WERI-Rb-1 (cell line): ENCODE measurements at places on chromosomes 7 and 10.

DNA sequence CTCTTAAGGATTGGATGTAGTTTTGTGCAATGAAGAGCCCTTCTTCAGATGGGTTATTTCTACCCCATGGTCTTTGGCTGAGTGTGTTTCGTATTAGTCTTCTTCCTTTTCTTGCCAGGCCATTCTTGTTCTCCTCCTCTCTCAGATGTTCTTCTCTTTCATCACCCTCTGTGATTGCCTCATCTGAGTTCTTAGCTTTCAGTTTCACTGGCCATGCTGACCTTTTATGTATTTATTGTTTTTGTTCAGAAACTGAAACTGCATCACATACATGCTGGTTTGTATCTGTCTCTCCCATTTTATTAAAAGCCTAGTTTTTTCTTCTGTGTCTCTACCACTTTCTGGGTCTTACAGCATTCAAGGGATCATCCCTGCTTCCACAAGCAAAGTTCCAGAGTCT, 21.7 kb upstream of the PCGF5 start:
- DNase-seq: no peak

DNA sequence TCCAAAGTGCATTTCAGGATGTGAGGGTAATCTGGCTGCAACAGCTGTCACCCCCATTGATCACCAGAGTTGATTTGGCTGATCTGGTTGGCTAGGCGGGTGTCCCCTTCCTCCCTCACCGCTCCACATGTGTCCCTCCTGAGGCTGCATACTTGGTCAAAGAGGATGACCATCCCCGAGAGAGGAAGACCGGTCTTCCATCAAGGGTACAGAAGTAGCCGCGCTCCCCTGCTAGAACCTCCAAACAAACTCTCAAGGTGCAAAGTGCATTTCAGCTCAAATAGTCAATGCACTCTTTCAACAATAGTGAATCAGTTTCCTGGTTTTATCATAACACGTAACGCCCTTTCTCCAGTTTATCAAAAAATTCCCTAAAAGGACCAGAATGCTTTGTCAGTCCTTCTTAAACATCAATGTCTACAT, 44.6 kb downstream of the CARD11 start:
- no peak for DNase-seq

DNA sequence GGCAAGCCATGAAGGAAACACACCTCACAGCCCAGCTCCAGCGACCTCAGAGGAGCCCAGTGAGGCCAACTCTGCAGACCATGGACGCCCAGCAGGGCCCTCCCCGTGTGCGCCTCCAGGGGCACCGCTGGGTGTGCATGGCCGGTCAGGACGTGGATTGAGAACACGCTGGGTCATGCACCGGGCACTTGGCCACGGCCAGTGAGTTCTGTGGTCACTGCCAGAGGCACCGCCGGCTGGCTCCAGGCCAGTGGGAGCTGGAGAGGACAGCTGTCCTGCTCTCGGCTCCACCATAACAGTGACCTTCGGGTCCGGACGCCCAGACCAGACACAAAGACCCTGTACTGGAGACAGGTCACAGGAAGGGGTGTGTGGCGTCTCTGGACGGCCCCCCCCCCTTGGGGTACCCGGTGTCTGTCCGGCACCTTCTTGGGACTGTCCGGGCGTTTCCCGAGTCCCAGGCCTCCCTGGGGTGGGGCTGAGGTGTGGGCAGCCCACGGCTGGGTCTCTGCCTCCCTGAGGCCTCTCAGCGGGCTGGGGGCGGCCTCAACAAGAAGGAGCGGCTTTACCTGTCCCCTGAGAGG, 50.4 kb upstream of the NKX6-2 start:
- DNase-seq: no peak

GRCh38 chr7:155815332-155816191, 3.3 kb upstream of the SHH start:
- DNase-seq: peak; percentile 53

DNA sequence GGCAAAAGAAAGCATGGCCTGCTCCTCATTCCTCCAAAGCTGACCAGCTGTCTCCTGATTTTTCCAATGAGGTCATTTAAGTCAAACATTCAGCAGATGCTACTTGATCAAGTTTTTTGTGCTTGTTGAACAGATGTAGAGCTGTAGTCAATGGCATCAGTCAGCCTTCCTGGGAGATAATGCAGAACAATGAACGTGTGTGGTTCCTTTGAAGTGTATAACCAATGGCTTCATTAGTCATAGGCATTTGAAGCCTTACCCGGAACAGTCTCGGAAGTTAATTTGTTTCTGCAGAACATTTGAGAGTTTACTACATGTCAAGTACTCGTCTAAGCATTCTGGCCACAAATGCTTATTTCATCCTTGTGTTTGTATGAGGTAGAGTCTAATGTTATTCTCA, 227.1 kb downstream of the ADRA2A start:
- no peak for DNase-seq

DNA sequence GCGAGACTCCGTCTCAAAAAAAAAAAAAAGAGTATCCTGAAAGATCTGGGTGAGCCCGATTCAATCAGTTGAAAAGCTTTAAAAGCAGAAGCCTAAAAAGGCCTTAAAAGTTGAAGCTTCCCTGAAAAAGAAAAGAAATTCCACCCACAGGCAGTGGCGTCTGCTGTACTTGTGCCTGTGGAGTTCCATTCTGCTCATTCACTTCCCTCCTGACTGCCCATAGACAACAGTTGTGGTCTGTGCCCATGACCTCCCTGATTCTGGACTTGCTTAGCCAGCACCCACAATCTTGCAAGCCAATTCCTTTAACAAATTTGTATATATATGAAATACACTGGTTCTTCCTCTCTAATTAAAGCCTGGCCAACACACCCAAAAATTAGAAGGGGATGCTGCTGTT, 141.7 kb downstream of the DLG5 start:
- DNase-seq: no peak

- DNase-seq: no peak
Measured at GRCh38 chr10:123556049-123556448, 110.1 kb upstream of the GPR26 start.

DNA sequence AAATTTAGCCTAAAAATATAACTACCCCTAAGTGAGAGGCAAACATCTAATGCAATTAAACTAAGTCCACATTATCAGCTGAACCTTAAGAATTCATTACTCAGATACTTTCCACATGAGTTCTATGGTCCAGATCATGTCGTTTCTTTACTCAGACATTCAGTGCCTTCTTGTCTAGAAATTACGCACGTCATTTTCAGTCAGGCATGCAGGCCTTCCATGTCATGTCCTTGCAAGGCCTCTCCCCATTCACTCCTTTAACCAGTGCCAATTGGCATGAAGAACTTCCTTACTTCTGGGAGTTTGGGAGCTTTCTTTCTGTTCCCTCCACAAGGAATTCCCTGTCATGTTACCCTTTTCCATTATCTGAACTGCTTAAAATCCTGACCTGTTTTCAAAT, 118.8 kb downstream of the NRP1 start:
- no peak for DNase-seq

DNA sequence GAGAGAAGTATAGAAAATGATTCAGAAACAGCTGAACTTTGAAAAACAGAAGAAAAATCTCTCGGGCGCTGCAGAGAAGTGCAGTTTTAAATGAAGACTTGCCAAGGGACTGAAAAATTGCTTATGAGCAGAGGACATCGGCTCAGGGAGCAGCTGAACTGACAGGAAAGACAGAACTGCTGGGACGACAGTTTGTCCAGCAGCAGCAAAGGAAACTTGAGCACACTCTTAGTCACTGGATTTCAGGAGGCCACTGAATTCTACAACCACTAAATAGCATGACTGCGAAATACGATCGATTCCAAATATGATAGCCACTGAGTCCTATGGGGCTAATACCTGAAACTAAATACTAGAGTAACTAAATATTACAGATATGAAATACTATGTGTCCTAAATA, 43.0 kb downstream of the LEP start:
- DNase-seq: no peak

DNA sequence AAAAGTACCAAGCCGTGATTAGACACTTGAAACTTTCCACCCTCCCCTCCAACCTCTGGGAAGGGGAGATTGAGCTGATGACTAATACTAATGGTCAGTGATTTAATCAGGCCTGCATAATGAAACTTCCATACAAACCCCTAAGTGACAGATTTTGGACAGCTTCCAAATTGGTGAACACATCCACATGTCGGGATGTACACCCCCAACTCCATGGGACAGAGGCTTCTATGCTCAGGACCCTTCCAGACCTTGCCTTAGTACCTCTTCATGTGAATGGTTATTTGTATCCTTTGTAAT, 4.8 kb downstream of the NUB1 start:
- no peak for DNase-seq

DNA sequence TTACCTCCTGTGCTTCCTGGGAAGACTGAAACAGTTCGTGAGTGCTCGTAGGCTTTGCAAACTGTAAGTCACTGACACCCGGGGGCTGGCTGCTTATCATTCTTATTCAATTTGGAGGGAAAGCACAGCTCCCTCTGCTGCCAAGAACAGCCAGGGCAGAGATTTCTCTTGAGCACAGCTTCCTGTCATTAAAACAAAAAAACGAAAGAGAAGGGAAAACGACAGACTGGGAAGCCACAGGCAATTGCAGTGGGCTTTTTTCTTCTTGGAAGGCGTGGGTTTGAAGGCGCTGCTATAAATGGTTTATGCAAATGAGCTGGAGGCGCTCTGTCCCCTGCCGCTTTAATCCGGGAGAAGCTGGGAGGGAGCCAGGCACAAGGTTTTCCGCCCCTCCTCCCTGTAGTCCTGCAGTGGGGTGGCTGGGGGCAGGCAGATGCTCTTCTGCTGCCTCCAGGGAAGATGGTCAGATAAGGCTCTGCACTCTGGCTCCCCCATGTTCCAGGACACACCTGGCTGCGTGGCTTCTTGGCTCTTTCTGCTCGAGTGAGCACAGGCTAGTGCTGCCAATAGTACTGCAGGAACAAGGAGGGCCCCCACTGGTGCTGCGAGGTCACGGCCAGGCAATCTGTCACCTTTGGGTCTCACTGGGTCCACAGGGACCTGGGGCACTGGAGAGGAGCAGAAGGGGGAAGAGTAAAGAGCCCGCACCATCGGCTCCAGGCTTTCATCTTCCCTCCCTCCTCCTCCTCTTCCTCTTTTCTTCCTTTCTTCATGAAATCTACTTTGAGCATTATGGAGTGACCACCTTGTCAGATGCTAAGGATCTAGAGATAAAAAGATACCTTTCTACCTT, 49.5 kb downstream of the NEURL1 start:
- DNase-seq: peak; percentile 96

DNA sequence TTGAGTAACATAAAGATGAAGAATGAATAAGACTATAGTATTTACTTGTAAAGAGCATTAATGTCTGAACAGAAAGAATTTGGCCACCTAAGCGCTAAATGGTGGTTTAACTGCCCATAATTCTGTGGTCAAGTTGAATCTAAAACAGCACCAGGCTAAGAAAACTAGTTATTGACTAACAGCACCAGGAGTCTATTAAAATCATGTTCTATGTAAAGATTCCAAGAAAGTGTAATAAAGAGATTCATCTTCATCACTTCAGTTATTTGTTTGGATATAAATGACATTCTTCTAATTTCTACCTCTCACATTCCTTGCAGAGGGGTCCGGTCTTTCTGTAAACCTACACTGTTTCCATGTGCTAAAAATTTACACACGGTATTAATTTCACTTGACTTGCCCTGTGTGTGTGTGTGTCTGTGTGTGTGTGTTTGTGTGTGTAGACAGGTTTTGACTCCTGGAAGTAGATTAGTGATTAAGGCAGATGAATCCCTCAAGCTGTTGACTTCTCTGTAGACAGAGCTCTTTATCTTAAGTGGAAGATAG, 84.4 kb downstream of the KLF6 start:
- peak; percentile 16 for DNase-seq

- DNase-seq: no peak
Measured at GRCh38 chr7:45203936-45204445, 46.4 kb downstream of the RAMP3 start.

DNA sequence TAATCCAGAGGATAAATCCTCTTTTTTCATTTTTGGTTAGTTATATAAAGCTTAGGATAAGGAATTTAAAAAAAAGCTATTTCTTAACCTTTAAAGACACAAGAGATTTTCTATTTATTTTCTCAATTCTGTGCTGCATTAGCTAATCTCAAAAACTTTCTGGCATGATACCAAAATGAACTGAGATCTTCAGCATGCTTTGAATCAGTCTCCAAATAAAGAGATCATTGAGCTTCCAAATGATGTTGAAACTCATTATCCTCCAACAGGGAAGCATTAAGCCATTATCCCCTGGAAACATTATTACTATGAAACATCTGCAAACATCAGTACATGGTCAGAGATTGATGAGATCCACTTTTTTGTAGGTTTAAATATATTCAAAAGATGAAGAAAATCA, 350.3 kb upstream of the TEX47 start:
- DNase-seq: no peak

DNA sequence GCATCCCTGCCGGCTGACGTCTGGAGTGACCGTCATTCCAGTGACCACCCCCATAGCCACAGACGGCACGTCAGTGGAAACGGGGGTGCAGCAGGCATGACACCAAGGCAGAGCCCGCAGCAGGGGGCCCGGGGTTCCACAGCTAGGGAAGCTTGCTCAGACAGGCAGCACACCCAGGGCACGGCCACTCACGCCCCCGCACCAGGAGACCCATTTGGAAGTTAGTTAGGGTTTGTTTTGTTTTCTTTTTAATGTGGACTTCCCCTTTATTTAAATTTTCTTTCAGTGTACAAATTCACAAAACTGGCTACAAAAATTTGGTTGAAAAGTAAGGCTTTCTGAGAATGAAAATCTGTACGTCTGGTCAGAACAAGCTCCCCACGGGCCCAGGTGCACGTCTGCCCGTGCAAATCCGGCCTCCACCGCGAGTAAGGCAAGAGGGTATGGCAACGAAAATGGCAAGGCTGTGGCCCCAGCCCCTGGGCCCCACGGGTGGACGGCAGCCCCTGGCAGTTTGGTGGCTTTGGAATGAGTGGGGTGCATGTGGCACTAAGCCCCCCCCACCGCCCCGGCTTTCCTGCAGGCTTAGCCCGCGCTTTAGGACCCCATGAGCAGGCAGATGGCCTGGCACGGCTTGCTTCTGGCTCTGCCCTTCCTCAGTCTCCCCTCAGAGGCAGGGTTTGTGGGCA, 124.2 kb downstream of the FAM53B start:
- DNase-seq: no peak

DNA sequence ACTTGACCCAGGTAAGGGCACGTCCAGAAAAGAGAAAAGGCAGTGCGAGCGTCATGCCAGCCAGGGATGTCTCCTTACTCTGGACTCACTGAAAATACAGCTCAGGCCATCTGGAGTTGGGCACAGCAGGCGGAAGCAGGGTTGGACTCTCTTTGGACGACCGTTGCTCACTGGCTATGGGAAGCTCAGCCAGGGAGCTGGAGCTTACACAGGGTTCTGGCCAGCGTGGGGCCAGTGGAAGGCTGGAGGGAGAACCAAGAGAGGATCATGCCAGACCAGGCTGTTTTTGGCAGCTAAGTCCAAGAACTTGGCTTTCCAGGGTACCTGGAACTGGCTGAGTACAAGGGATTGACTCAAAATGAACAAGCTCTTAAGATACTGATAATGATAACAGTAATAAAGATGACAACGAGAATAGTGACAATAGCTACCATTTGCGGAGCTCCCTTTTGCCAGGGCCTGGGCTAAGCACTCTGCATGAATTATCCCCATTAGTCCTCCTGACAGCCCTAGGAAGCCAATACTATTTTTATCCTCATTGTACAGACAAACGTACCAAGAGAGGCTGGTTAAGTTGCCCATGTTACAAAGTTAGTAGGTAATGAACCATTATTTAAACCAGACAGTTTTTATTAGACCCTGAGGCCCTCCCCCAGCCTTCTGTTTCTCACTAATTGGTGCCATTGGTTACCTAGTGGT, 177.6 kb downstream of the PTPN20 start:
- no peak for DNase-seq

GRCh38 chr7:129925416-129926002, 27.3 kb downstream of the UBE2H start:
- no peak for DNase-seq

GRCh38 chr7:114783508-114783907, 138.4 kb upstream of the MDFIC start:
- no peak for DNase-seq

GRCh38 chr10:24849501-24850299, 102.7 kb downstream of the PRTFDC1 start:
- no peak for DNase-seq
